Kidney glomerular epithelial cell (primary cell): ENCODE measurements at places on chromosomes 7 and 10.

DNA sequence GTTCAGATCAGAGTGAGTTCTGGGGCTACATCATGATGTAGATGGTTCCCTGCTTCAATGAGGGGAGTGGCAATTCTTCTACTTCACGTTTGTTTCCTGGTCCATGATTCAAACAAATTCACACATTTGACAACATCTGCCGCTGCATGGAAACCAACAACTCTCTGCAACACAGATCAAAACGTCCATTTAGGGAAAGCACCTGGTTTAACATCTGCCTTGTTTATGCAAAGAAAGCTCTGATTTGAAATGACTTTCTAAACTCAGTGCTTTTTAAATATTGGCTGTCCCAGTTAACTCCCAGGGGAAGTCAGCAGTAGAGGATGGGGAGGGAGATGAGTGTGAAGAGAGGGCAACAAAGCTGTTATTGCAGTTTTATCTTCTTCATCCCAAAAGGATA is 93.8 kb downstream of the GAD2 start:
- DNase-seq: no peak

- no peak for DNase-seq
Observed at GRCh38 chr7:26657206-26657641, 207.2 kb downstream of the SKAP2 start.

DNA sequence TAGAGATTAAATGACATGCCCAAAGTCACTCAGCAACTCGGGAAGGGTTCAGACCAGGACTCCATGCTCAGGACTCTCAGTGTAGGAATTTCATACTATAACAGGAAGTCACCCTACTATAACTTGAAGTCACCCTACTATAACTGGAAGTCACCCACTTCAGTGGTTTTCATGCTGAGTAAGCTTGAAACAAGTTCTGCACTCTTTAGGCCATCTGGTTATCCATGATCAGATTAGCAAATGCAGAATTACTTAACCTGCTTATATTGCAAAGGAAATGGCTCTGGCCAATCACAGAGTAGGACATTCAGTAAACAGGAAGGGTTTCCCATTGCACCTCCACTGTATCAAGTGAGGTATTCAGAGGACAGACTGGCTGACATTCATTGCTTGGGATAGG is 1240.4 kb downstream of the GATA3 start:
- no peak for DNase-seq

DNA sequence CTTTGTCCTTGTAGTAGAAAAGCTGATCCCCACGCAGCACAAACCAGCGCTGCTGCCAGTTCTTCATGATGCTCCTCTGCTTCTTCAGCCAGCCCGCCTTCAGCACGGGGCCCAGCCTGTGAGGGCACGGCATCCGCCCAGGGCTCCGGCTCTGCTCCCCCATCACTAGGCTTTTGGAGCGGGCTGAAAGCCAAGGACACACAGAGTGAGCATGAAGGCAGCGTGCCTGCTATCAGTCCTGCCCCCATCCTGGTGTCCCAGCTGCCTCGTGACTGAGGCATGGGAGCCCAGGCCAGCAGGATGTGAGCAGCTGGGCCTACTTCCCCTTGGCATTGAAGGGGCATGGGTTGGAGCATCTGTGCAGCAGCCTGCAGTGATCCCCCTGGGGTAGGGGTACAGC is 21.9 kb downstream of the ARHGAP22 start:
- DNase-seq: no peak

DNA sequence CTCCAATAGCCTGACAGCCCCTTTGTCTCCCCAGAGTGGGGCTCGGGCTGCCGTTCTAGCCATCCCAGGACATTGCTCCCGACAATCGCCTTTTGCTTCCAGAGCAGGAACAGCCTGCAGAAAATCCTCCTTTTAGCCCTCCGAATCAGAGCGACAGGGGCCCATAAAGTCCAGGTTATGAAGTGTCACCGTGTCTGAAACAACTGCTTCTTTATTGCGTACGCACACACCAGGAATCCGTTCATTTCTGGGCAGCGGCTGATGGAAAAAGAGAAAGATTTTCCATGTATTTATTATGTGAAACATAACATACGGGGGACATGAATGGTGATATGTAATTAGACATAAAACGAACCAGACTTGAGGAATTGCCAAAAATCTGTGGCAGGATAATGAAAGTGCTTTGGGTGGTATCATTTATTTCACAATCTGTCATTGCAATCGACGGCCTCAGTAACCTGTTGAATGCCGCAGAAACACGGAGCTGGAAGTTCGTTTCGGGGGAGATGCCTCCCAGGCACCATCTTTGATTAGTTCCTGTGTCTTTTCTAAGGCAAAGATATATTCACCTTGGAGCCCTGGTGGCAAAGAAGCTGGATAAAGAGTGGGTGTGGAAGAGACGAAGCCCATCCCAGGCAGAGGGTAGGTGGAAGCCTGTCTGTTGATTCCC is 48.1 kb downstream of the FAM241B start:
- DNase-seq: no peak

DNA sequence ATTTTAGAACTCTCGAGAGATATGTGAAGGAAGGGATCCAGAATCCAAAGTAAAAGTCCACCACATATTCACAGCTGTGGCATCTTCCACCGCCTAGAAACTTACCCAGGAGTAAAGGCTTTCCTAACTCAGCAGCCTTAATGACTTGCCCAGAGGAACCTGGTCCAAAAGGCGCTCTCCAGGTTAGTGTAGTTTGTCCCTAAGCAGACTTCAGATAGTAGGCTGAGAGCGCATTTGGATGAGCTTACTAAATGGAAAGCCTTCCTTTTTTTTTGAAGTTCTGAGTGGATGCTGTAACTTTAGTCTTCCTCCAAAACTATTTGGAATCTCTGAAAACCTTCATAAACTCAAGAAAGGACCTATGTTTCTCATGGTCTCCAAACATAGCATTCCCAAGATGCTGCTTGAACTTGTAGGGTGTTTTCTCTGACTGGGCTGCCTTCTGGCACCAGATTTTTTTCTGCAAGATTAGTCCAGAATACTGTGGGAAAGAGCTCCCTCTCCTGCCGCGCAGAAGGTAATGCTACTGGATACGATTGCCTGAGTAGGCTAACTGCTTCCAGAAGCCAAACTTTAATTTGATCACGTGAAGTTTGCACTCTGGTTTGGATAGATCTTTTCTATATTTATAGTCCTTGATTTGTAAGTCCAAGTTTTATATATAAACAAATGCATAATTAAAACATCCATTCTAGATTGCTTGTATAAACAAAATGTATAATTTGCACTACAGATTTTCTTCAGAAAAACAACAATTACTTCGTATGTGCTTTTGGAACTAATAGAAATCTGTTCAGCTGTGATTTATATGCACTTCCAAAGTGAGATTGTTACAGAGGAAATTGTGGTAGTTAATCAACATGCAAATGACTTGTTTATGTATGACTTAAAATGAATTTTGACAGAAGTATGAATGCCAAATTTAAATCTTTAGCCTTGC is 19.6 kb upstream of the GPR37 start:
- peak; percentile 74 for DNase-seq

DNA sequence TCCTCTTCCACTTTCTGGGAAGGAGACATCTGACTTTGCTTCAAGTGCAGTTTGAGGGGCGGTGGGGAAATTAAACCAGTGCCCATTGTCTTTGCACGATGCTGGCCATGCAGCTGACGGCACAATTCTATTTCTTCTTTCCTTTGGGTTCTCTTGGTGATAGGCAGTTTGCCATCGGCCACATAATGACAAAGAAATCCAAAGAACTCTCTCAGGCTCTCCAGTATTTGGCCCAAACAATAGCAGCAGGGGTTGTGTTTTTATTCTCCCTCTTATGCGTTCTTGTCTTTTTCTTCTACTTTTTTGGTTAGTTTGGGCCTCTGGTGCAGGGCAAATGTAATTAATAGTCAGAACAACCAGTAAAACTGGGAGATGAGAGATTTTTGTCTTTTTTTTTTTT is 147.0 kb downstream of the EMX2 start:
- DNase-seq: no peak

- DNase-seq: peak; percentile 28
Observed at GRCh38 chr7:151808400-151809145, 68.3 kb downstream of the PRKAG2 start.

DNA sequence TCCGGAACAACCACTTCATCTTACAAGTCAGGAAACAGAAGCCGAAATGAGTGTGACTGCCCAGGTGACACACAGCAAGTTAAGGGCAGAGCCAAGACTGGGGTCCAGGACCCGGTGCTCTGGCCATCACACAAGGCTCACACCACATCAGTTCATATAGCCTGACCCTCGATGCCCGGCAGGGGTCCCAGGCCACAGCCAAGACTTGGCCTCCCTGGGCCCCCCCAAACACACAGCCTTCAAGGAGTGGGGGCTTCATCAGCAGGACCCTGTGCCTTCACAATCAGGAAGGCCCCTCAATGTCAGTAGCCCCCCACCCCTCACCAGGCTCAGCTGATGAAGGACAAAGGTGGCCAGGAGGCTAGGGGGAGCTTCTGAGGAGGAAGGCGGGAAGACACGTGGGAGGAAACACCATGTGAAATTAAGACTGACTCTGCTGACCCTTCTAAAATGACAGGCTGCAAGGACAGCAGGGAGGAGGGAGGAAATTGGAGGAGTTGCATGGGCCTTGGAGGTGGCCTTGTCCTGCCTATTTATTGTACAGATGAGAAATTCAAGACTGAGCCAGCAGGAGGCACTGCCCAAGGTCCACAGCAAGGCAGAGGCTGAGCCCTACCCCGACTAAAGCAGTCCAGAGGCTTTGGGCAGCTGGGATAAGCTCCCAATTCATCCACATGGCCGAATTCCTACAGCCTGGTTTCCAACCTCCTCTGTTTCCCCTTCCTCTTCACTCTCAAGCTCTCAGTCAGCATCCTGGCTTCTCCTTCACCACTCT is 216.1 kb upstream of the ZMIZ1 start:
- no peak for DNase-seq

GRCh38 chr10:130455791-130456190 is 319.6 kb downstream of the GLRX3 start:
- no peak for DNase-seq

DNA sequence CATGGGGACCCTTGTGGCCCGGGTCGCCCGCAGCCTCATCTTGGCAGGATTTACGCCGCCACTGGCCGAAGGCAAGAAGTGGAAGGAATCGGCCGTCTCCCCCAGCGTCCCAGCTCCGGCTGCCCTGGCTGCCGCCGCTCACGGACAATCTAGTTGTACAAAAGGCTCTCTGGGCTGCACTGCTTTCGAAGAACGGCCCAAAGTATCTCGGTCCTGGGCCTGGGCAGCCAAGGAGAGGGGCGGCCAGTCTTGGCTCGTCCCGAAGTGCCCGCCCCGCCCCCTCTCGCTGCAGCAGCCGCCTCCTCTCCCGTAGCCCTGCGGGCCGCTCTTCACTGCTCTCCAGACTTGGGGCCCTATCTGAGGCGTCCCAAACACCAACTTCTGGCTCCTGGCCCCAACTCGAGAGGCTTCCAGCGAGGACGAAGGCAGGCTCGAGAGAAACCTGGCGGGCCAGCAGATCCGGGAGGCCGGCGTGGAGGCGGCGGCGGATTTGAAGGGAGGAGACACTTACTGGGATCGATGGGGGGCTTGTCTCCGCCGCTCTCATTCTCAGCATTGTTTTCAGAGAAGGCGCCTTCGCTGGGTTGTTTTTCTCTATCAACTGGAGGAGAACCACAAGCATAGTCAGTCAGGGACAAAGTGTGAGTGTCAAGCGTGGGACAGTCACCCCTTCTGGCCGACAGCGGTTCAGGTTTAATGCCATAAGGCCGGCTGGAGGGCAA is 809 bp downstream of the HOXA9 start:
- no peak for DNase-seq

GRCh38 chr10:103759100-103759781 is 96.1 kb downstream of the SH3PXD2A start:
- peak; percentile 38 for DNase-seq

GRCh38 chr7:143279186-143280098 is 5.3 kb upstream of the TMEM139 start:
- peak; percentile 68 for DNase-seq

DNA sequence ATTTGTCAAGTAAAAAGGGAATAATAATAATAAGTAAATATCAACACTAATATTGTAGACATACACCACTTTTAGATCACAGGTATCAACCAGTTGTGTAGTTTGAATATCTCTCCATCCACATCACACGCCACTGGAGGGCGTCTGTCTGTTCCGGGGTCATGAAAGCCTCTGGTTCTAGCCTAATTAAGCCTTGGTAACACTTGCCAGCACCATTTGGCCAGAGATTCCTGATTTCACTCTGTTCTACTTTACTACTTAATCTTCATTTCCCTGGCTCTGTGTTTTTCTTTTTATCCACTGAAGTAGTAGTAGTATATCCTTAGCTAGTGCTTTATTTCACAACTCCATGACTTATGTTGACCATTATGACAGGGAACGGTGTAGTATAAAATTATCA is 285.6 kb upstream of the POM121L12 start:
- DNase-seq: no peak

DNA sequence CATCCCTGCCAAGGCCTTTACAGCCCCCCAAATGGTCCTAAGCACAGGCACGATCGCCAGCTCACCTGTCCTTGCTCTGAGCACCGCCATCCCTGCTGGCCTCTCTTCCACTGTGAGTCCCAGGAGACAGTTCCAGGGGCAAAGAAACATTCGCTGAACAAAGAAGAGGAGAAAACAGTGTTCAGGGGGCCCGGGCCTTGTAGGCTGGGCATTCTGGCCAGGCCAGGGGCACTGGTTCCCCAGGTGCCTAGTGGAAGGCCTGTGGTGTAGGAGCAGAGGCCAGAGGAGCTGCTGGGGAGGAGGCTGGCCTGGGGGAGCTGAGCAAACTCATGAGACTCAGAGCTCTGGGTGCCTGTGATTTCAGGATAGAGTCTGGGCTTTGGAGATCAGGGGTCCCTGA is 22.6 kb downstream of the AQP1 start:
- DNase-seq: no peak

GRCh38 chr10:63137306-63137705 is 4.2 kb downstream of the NRBF2 start:
- DNase-seq: peak; percentile 7

DNA sequence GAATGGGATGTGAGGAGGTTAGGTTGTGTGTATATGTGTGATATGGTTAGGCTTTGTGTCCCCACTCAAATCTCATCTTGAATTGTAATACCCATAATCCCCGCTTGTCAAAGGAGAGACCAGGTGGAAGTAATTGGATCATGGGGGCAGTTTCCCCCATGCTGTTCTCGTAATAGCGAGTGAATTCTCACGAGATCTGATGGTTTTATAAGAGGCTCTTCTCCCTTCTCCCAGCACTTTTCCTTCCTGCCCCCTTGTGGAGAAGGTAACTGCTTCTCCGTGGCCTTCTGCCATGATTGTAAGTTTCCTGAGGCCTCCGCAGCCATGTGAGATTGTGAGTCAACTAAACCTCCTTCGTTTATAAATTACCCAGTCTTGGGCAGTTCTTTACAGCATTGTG is 47.3 kb downstream of the NPVF start:
- no peak for DNase-seq

DNA sequence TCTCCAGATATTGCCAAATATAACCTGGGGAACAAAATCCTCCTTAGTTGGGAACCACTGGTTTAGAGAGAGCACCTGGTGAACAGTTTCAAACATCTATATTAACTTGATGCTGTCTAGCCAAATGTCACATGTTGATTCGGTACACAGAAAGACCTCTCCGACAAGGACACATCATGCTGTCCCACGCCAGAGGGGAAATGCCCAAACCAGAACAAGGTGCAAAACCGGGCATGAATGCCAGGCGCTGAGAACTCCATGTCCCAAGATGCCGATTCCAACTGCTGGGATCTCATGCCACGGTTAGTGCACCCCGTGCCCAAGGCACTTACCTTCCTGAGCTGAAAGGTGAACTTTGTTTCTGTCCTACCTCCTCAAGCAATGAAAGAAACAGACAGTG is 100.8 kb downstream of the SFMBT2 start:
- DNase-seq: no peak

- no peak for DNase-seq
Observed at GRCh38 chr10:92691591-92692079, 1.9 kb downstream of the HHEX start.
